ENCODE measurements at places on chromosomes 16 and 17.
A peak's percentile ranks its signal among the peaks of the same experiment; 100 is the strongest.

DNA sequence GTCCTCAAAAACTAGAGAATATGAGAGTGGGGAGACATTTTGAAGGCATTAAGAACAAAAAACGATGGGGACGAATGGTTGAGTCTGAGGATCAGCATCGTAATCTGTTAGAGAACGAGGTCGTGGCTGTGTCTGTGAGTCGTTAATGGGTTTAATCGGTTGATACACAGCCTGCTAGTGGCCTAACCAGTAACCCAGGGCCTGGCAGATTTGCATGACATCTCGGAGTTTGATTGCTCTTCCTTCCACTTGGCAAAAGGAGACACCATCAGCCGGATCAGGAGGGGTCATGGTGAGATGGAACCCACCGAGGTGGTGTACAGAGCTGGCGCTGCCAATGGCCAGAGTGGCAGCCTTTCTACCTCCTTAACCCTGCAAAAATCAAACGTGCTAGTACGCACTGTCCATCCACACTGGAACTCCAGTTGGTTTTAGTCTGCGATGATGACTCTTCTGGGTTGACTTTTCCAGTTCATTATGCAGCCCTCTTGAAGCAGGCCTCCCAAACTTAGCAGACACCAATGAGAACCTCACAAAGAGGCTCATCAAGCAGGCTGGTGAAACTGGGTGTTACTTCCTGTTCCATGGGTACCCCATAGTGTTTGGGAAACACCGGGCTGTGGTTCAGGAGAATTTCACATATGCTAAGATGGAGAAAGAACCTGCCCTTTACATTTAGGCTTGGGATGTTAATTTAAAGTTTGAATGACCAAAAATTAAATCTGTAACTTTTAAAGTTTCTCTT is 4.1 kb downstream of the HS3ST3B1 start:
- DNase-seq, result no peak

DNA sequence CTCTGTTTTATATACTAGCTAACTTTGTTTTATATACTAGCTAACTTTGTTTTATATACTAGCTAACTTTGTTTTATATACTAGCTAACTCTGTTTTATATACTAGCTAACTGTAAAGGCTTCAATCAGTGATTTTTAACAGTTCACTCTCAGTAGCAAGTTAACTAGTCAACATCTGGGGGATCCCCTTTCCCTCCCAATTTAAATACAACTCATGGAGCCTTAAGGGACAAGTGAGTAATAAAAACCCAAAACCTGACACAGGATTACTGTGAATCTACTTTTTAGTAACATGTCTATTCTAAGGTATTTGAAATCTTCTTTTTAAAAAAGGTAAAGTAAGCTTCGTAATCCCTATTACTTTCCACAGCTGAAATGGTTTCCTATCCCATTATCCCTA is 32.2 kb downstream of the FAM222B start:
- no peak for DNase-seq

DNA sequence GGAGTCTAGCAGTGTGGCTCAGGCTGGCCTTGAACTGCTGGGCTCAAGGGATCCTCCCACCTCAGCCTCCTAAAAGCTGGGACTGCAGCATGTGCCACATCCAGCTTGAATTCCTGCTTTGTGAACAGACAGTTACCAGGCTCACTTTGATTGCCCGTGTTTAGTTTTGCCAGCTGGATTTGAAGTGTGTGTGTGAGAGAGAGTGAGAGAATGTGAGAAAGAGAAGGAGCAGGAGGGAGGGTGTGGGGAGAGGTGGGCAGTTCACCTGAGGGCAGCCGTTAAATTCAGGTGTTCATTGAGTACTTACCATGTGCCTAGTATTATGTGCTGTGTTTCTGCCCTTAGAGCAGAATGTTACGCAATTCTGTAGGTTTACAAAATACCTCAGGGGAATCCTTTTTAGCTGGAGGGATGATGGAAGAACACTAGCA is 4.7 kb downstream of the DUSP14 start:
- no peak for DNase-seq

DNA sequence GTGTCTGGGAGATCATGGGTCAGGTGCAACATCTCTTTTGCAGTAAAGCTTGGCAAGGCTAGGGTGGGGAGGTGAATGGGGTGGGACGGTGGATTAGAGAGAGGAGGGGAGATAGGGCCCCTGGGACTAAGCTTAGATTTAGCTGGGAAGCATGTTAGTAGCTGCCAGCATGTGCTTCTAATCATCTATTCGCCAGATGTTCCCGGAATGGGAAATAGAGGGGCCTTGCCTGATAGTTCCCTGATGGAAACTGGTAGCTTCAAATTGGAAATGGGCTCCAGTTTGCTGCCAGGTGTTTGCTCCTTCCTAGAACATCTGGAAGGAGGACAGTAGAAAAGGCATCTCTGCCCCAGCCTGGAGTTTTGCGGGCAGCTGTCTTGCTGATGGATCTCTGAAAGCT is 176.1 kb downstream of the CCDC182 start:
- no peak for DNase-seq

GRCh38 chr17:19487024-19487600 is 46.5 kb upstream of the SLC47A1 start:
- DNase-seq, result no peak

DNA sequence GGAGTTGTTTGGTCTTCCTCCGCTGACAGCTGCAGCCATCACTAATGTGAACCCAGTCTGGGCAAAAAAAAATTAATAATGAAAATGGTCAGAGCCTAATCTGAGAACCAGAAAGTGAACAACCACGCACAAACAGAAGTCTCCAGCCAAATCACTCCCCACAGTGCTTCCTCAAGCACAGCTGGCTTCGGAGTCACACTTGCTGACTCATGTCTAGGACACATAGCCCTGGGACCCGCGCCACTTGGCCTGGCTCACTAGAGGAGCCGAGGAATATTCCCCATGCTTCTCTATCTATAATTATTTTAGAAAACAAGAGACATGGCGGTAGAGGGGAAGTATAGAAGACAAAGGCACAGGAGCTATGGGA is 109.1 kb downstream of the ZFHX3 start:
- peak; percentile 88 for DNase-seq

DNA sequence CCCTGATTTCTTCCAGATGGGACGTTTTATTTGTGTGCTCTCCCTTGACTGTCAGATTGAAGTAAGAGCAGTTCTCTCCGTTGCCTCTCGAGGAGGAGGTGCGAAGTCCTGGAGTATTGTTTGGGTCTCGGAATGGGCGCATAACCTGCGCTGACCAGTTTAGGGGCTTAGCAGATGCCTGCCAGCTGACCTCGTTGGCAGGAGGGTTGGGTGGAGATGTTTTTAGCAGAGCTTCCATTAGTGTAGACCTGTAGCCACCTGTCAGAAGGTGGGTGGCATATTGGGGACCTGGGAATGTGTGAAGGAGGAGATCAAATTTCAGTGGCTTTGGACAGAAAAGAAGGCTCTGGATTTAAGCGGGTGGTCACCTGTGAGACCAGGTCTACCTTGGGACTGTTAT is 3.6 kb downstream of the RASD1 start:
- DNase-seq, result no peak

DNA sequence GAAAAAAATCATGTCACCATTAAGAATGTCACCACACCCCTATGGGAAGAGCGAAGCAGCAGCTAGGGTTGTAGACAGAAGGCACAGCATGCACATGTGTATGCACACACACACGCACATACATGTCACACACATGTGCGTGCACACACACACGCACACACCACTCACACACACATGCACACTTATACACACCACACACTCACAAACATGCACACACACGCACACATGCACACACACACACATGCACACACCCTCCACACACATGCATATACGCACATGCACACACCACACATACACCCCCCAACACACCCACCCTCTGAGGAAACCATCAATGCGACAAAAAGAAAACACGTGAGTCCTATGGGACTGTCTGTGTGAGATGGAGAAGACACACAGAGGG is 205.4 kb downstream of the ENGASE start:
- DNase-seq, result no peak

DNA sequence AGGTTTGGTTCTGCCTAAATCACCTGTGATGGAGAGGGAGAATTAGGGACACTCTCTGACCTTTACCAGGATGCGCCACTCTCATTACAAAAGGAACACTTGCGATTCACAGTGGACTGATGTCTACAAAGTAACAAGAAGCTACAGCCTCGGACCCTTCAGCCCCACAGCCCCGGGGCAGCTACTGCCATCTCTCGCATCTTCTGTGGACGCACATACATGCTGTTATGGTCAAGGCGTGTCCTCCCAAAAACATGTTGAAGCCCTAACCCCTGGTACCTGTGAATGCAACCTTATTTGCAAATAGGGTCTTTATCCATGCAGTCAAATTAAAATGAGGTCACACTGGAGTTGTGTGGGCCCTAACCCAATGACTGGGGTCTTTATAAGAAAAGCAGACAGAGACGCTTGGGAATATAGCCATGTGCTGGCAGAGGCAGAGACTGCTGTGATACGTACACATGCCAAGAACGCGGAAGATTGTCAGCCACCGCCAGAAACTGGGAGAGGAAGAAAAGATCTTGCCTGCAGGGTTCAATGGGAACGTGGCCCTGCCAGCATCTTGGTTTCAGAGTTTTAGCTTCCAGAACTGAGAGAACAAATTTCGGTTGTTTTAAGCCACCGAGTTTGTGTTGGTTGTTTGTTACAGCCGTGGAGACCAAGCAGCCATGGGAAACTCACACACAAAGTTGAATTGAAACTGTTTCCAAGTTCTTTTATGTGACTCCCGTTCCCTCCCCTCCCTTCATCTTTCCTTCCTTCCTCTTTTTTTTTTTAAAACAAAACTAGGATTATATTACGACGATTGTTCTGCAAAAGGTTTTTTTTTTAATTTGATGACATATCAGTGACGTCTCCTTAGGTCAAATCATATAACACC is 23.1 kb downstream of the ATP2C2 start:
- DNase-seq, result peak; percentile 29

DNA sequence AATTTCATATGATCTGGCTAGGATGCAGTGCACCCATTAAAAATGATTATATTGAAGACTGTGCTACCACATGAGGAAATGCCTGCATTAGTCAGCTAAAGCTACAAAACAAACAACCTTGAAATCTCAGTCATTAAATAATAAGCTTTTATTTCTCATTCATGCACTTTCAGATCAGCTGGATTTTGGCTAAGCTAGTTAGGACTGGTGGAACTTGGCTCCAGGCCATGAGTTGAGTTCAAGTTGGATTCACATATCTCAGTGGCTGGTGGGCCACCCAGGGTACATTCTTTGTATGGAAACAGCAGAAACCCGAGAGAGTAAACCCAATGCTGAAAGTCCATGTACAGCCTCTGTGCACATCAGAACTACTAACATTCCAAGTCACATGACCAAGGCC is 6.4 kb upstream of the SLFN12L start:
- DNase-seq, result no peak

DNA sequence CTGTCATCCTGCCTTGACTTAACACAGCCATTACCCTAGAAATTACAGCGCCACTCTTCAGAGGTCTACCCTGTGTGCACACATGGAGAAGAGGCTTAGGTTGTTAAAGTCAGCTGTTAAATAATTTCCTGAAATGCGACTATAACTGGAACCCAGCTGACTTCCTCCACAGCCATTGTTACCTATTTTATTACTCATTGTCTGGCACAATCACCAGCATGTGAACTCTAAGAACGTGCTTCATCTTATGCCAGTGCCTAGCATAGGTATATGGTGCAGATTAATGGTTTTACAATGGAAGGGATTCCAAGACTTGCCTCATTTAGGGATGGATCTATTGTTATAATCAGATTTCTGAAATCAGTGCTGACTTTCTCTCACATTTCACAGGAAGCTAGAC is 11.9 kb downstream of the RDM1 start:
- DNase-seq, result no peak

- peak; percentile 11 for DNase-seq
Measured at GRCh38 chr17:68498479-68499326, 13.5 kb upstream of the PRKAR1A start.

DNA sequence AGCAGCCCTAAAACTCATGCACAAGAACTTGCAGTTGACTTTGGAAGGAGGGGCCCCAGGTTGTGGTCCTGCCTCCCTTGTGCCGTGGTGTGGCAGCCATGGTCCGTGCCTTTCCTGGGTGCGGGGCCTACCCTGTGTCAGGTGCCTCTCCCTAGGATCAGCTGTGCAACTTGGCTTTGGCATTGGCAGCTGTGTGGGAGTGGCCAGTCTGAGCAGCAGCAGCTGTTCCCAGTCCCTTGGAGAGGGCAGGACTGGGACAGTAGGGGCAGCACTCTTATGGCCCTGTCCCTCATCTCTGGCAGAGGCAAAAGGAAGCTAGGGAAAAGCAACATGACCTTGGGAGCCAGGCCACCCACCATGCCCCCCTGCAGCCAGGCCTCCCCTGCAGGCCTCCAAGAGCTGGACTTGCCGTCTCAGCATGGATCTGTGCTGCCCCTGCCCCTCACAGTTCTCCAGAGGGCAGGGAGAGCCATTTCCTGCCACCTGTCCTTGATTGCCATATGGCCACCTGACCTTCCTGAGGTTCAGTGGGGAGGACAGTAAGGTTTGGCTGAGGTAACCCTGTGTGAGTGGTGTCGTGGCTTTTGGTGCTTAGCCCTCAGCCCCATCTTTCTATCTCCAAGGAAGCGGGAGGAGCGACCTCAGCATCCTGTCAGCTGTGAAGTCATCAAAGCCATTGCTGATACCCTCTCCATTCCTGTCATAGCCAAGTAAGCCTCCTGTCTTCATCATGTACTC is 15.5 kb upstream of the NFATC3 start:
- no peak for DNase-seq

GRCh38 chr16:29231244-29231643 is 175.3 kb downstream of the NPIPB11 start:
- DNase-seq, result peak; percentile 30

DNA sequence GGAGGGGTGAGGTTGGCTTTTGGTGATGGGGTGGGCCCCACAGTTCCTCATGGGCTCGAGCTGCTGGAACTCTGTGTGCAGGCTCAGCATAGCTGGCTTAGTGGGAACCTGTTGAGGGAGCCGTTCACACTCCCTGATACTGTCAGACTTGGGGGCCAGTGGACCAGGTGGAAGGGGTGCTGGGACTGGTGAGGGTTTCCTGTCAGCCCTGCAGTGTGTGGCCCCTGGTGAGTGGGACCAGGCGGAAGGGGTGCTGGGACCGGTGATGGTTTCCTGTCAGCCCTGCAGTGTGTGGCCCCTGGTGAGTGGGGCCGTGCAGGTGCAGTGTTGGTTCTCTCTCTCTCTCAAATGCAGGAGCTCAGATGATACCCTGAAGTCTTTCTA is 45.1 kb upstream of the ZNF750 start:
- DNase-seq, result no peak

GRCh38 chr16:84583995-84584394 is 33.9 kb downstream of the COTL1 start:
- no peak for DNase-seq

- DNase-seq, result no peak
Measured at GRCh38 chr16:13928646-13929045, 8.7 kb downstream of the ERCC4 start.

- no peak for DNase-seq
Measured at GRCh38 chr16:30767767-30768465, 5.8 kb downstream of the RNF40 start.

- no peak for DNase-seq
Measured at GRCh38 chr16:85882181-85882810, 16.7 kb upstream of the IRF8 start.

- DNase-seq, result no peak
Measured at GRCh38 chr17:39045948-39046679, 78.9 kb upstream of the FBXO47 start.

GRCh38 chr16:85284141-85284817 is 172.0 kb upstream of the CIBAR2 start:
- DNase-seq, result no peak
